Lung (tissue), 17 donors: ENCODE measurements at places on chromosomes 2 and 18. TPM values are rescaled to one million over a fixed set of nuclear protein-coding genes. Genes with fewer than 3 reads are reported as not detected.

The CABYR gene
- 0.98 TPM for total RNA-seq

The RIT2 gene
- total RNA-seq: not detected

The CFAP210 gene
- total RNA-seq: 3.3 TPM

The TMEM169 gene
- total RNA-seq: 0.67 TPM

The SKOR2 gene
- not detected for total RNA-seq

The ALPG gene
- total RNA-seq: 1.2 TPM

The FZD7 gene
- total RNA-seq: 12.1 TPM

The POTEJ gene
- 0.09 TPM for total RNA-seq

The RBM44 gene
- 0.80 TPM for total RNA-seq

The LRRTM1 gene
- total RNA-seq: not detected

The TUBA3E gene
- total RNA-seq: not detected

The GPR45 gene
- total RNA-seq: not detected

The NXPH2 gene
- not detected for total RNA-seq

The ADAM23 gene
- 1.7 TPM for total RNA-seq

The GKN2 gene
- total RNA-seq: 103 TPM

The ITGB6 gene
- 46.3 TPM for total RNA-seq

The CPO gene
- total RNA-seq: 0.20 TPM

The IHH gene
- total RNA-seq: 4.4 TPM

The GREB1L gene
- total RNA-seq: 0.28 TPM

The GKN1 gene
- not detected for total RNA-seq

The PIEZO2 gene
- 33.2 TPM for total RNA-seq

The CCDC68 gene
- 90.4 TPM for total RNA-seq

The OTOF gene
- total RNA-seq: 0.09 TPM

The OBSL1 gene
- total RNA-seq: 69.6 TPM

The PPP1R7 gene
- 65.5 TPM for total RNA-seq

The LDLRAD4 gene
- total RNA-seq: 30.2 TPM

The SULT1C2 gene
- 20.5 TPM for total RNA-seq

The DNAH6 gene
- 15.1 TPM for total RNA-seq

The DYSF gene
- 31.8 TPM for total RNA-seq

The EMILIN1 gene
- 88.4 TPM for total RNA-seq

The CXCR2 gene
- 7.4 TPM for total RNA-seq

The IGFBP5 gene
- 196 TPM for total RNA-seq

The FABP1 gene
- total RNA-seq: not detected

The CNRIP1 gene
- total RNA-seq: 29.3 TPM

The CNNM3 gene
- 31.4 TPM for total RNA-seq

The ZEB2 gene
- 176 TPM for total RNA-seq

The LYG2 gene
- total RNA-seq: not detected

The SLC8A1 gene
- total RNA-seq: 34.7 TPM

The ANTXR1 gene
- total RNA-seq: 54.1 TPM

The REEP1 gene
- total RNA-seq: 19.7 TPM

The C2orf74 gene
- total RNA-seq: 16.9 TPM

The NAT8 gene
- not detected for total RNA-seq

The ABCB11 gene
- total RNA-seq: 0.15 TPM

The SEPTIN10 gene
- total RNA-seq: 117 TPM

The CARF gene
- 7.8 TPM for total RNA-seq

The SNTG2 gene
- total RNA-seq: 1.8 TPM

The POTEC gene
- total RNA-seq: not detected

The CHRNG gene
- not detected for total RNA-seq
